Central memory CD8-positive, alpha-beta T cell (primary cell): ENCODE measurements at places on chromosomes 5 and 9.

GRCh38 chr5:39257554-39257953 is 38.2 kb upstream of the FYB1 start:
- no peak for DNase-seq

- no peak for DNase-seq
These were observed 16.9 kb downstream of the GSN start for GRCh38 chr9:121284733-121285451.

DNA sequence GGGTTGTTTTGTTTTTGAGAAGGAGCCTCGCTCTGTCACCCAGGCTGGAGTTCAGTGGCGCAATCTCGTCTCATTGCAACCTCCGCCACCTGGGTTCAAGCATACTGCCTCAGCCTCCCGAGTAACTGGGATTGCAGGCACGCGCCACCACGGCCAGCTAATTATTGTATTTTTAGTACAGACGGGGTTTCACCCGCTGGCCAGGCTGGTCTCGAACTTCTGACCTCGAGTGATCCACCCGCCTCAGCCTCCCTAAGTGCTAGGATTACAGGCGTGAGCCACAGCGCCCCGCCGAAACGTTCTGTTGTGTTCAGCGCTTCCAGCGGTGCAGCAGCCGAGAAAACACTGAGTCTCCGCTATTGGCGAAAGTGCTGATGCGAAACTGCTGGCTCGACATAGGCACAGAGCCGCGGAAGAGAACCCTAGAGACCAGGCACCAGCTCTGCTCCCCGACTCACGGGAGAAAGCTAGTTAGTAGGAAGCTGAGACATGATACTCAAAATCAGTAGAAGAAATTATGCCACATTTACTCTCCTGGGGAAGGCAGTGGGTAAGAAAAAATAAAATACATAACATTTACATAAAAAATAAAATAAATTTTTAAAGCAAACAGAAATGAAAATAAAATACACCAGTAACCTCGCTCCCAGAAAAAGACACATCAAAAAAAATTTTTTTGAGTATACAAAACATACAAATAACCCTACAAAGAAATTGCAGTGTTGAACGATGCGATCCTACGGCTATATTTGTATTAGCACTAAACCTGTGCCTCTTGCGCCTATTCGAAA is 31.6 kb downstream of the ANXA2R start:
- peak; percentile 87 for DNase-seq

DNA sequence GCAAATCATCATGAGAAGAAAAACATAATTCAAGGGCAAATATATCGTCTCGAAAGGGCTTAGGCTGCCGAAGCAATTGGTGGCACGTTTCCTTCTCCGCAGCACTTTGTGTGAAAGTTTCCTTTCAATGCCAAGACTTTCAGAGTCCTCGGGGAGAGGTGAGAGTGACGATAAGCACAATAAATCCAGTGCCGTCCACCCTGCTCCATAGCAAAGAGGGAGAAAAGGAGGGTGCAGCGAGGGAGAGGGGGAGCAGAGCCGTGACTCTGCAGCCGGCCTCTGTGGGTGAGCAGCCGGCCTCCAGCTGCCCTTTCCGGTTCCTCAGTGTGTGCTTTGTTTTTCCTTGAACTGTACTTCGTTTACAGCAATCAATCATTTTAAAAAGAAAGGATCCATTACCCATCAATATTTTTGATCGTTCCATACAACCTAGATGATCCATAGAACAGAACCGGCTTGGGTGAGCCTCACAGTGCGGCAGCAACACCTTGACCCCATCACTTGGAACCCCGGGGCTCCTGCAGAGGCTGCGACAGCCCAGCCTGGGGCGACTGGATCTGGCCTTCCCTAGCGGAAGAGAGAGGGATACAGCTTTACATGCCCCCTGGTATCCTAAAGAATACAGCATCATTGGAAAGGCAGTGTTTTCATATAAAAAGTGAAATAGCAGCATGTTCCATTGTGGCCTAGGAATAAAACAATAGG is 247.0 kb upstream of the IRX4 start:
- DNase-seq = no peak

- DNase-seq = no peak
These were observed 11.6 kb upstream of the CLTB start for GRCh38 chr5:176427971-176428370.

GRCh38 chr9:3342159-3342777 is 183.5 kb downstream of the RFX3 start:
- no peak for DNase-seq

GRCh38 chr9:98642661-98643312 is 65.9 kb downstream of the GABBR2 start:
- no peak for DNase-seq

DNA sequence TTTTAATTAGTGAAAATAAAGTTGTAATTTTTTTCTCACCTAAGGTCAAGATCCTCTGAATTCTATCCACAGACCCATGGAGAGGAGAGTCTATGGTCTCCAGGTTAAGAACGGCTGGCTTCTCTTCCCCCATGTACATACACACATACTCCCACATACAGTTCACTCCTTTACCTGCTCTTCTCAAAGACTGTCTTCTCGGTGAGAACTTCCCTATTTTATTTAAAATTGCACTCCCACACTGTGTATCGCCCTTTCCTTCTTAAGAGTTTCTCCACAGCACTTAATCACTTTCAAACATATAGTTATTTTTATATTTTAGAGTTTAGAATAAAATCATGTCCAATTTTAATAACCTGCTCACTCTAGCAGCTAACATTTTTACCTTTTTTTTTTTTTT is 3.6 kb upstream of the JADE2 start:
- DNase-seq = no peak

DNA sequence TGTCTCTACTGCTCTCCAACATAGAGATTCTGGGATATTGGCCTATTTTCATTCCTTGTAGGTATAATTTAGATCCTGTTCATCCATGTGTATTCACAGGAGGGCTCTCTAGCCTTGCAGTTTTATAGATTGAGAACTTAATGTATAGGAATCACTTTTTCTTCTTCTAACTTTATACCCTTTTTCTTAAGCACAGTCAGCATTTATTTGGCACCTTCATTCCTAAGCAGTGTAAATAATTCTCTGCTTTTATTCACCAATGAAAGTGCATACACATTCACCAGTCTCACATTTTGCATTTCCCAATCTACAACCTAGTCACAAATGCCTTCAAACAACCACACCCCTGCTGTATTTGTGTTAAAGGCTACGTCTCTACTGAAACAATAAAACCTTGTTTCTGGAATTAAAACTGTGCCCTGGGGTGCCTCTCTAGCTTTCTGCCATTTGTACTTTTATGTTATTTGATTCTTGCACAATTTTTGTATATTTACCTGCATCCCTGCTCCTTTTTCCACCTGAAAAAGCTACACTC is 49.3 kb downstream of the NREP start:
- no peak for DNase-seq

DNA sequence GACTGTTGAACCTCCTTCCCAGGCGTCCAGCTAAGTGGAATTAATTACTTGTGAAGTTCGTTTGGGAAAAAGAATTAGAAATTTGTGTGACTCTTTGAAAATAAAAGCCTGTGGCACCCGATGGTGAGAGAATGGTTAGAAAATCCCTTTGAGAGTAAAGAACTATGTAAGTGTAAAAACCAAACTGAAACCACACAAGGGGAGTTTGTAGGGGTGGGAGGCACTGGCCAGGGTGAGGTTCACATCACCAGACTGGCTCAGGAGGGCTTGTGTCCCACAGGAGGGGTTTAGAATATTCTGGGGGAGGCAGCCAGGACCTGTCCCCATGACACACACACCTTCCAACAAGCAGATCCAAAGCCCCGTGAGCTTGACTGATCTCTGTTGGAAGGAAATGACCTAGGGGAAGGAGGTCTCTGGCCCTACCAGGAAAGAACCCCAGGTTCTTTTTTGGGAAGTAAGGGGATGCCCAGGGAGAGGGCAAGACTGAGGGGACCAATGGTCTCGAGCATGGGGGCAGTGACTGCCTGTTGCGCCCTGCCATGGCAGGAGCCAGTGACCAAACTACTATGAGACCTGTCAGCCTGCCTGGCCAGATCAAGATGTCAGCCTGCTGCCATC is 4.3 kb downstream of the SPATA24 start:
- DNase-seq = no peak

- no peak for DNase-seq
These were observed 95.3 kb upstream of the SLC27A6 start for GRCh38 chr5:128869970-128870369.

DNA sequence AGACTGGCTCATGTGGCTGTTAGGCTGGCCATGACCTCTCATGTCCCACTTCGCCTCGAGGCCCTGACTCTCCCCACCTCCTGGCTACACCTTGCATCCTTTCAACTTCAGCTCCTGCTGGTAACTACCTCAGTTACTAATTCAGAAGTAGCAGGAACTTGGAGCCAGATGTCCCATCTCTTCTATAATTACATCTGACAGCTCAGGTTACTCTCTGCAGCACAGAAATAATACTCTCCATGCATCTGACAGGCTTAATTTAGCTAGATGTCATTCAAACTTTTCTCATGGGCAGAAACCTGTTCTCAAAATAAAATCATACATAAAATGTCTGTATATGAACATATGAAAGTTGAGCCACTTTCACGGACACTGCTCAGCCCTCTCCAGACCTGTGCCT is 92.2 kb upstream of the IL33 start:
- DNase-seq = no peak

DNA sequence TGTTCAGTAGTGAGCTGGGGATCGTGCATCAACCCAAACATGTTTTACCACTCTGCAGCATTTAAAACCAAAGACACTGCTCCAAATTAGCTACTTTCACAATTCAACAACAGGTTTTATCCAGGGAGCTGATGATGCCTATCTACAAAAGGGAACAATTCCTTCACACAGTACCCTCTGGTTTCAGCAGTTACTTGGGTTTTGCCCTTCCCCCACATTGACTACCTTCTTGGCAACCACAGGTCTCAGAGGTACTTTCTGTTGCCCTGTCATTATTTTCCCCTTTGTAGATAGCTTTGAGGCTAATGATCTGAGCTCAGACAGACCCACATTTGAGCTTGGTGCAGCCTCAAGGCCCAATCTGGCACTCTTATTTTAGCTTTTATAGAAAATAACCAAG is 96.1 kb downstream of the WDR41 start:
- no peak for DNase-seq

GRCh38 chr5:115116001-115116400 is 53.7 kb downstream of the TRIM36 start:
- no peak for DNase-seq

DNA sequence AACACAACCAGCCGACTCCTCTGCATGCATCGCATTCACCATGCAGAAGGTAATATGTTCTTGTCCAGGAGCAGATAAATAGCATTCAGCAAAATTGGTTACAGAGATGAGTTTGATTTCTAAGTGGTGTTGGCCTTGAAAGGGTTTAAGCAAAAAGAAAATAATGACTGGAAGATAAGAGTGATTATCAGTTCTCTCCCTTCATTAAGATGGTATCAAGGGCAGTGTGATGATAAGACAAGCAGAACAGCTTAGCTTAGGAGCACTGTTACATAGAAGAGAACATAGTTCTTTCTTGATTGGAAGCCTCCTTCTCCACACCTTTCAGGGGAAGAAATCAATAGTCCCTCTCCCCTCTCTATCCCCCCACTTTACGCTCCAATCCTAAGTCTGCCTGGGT is 121.5 kb downstream of the GALNT10 start:
- no peak for DNase-seq

- no peak for DNase-seq
These were observed 227.9 kb upstream of the KLF9 start for GRCh38 chr9:70642341-70642740.

GRCh38 chr9:71928376-71928775 is 16.9 kb downstream of the C9orf85 start:
- no peak for DNase-seq

DNA sequence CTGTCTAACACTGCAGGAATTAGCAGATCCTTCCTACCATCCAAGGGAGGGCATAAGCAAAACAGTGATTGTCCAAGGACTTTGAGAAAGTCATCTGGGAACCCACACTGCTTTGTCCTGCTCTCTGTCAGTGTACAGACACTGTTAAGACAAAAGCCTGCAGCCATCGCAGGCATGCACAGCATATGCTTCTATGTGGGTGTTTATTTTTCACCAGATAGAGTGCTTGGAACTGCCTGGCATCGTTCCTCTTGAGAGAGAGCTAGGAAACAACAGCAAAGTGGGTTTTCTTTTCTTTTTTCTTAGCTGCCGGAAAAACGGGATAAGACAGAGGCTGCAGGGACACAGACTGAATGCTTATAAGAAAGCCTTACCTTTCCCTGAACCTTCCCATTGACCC is 212.3 kb downstream of the ICE1 start:
- no peak for DNase-seq

DNA sequence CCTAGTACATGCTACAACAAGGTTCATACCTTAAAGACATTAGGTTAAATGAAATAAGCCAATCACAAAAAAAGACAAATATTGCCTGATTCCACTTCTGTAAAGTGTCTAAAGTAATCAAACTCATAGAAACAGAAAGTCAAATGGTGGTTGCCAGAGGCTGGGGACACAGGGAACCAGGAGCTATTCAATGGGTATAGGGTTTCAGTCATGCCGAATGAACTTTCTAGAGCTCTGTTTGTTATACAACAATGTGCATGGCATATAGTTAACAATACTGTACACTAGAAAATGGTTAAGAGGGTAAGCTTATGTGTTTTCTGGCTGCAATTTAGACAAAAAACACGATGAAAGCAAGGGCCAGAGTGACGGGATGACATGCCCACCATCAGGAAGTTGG is 70.8 kb upstream of the EGFLAM start:
- no peak for DNase-seq

- no peak for DNase-seq
These were observed 43.7 kb downstream of the TEX10 start for GRCh38 chr9:100308965-100309564.

DNA sequence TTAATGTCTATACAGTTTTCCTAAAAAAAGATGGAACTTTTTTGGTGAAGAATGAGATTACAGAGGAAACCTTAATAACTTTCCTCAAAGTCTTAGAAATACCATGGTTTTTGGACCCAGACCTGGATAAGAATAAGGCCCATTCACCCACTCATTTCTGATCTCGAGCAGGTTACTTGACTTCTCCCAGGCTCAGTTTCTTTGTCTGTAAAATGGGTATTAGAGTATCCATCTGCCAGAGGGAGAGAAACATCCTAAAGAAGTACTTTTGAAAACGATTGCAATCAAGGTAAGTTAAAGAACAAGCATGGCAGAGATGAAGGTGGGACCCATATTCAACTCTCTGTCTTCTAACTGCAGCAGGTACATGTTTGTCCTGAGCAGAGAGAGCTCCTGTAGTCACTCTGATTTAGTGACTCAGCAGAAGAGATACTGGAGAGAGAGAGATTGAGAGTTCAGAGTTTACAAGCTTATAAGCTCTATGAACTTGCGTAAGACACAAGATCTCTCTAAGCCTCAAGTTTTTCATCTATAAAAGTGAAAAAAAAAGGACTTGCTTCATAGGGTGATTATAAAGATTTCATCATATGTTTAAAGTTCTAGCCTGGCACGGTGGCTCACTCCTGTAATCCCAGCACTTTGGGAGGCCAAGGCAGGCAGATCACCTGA is 379.4 kb upstream of the SGCD start:
- no peak for DNase-seq

- DNase-seq = no peak
These were observed 53.9 kb downstream of the MEF2C start for GRCh38 chr5:88829054-88829453.

- DNase-seq = no peak
These were observed 647.3 kb downstream of the BRINP1 start for GRCh38 chr9:118721923-118722322.

- no peak for DNase-seq
These were observed 6.3 kb upstream of the WNK2 start for GRCh38 chr9:93177676-93178075.

GRCh38 chr5:123036391-123037103 is at the start of gene PPIC:
TSS of gene PPIC (minus strand) at chr5:123036725. CDS start at chr5:123036625, 100 bp downstream.
- no peak for DNase-seq
